DMS79 (cell line): ENCODE measurements at places on chromosomes 1 and 21.

- DNase-seq, result no peak
Measured at GRCh38 chr21:8989261-8989711, 1532.1 kb upstream of the TPTE start.

GRCh38 chr1:202860744-202861419, 28.1 kb downstream of the RABIF start:
- DNase-seq, result peak; percentile 83

DNA sequence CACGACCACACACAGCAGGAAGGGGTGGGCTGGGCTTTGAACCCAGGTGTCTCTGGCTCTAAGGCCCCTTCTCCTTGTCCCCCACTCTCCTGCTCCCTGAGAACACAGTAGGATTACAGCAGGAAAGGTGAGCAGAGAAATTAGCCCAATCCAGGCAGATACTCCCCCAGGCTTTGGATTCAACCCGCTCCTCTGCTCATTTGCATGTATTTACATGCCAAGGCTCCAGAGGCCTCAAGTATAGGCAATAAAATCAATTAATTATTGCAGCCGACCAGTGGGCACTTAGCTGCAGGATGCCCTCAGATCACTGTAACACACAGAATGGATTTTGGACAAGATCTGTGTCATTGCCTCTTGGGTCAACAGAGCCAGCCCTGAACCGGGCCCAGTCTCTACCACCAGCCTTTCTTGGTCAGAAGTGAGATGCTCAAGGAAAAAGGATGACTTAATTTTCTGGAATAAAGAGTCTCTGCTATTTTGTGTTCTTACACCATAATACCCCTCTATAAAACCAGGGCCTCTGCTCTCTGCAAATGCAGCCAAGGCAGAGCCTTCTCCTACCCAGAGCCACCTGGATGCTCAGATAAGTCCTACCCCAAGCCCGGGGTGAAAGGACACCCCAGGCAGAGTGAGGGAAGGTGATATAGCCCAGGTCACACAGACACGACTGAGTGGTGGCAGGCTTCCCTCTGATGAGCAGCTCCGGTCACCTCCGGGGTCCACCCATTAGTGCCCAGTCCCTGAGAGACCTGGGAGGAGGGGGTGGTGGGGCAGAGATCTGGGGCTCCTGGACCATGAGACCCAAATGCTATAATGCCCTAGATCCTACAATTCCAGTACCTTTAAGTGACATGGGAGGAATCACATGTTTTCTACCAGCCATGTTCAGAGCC, 28.9 kb downstream of the MATN1 start:
- DNase-seq, result no peak

DNA sequence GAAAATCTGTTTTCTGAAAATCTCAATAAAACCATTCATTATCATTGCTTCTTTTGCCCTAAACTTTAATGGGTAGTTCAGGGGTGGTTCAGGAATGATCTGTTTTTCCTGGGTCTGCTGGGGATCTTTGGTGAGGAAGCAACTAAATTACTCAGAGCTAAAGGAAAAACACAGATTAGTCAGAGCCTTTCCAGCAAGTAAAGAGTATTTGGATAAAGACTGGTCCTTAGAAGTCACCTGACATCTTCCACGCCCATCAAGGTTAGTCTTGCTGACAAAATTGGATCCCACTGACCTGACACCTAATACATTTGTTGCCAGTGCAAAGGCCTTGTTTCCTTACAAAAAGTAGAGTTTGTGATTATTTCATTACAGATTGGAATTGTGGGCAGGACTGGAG, 24.2 kb downstream of the HSPA13 start:
- no peak for DNase-seq

GRCh38 chr1:150281758-150282557, at the start of gene CIART:
TSS of gene CIART (plus strand) at chr1:150282554. CDS start at chr1:150283268, 714 bp downstream.
- DNase-seq, result peak; percentile 99

GRCh38 chr1:184359909-184360308, 26.9 kb upstream of the C1orf21 start:
- no peak for DNase-seq

DNA sequence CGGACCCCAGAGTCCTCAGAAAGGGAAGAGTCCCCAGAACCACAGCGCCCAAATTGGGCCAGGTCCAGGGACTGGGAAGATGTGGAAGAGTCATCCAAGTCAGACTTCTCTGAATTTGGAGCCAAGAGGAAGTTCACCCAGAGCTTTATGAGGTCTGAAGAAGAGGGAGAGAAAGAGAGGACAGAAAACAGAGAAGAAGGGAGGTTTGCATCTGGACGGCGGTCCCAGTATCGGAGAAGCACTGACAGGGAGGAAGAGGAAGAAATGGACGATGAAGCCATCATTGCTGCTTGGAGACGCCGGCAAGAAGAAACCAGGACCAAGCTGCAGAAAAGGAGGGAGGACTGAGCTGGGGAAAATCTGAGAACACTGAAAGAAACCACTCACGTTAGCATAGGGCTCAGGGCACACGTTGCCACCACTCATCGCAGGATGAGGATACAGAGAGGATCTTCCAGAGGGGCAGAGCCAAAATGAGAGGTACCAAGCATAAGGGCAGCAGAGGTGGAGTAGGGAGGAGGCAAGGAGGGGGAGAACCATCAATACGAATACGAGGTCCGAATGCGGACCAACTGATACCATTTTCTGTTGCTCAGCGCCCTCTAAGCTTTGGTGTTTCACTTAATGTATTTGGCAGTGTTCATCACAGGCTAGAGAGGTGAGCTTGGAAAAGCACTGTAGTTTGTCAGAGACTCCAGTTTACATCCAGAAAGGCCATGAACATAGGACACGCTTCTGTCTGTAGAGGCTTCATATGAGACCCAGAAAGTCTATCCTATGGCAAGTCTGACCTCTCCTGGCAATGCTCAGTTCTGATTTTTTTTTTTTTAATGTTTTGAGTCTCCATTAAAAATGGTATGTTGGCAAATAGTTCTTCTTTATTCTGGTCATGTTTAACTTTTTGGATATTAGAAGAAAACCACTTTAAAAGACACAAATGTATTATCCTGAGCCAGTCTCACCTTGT, 34.7 kb downstream of the STYXL2 start:
- DNase-seq, result no peak

GRCh38 chr1:39452540-39452939, 38.9 kb upstream of the BMP8A start:
- no peak for DNase-seq

DNA sequence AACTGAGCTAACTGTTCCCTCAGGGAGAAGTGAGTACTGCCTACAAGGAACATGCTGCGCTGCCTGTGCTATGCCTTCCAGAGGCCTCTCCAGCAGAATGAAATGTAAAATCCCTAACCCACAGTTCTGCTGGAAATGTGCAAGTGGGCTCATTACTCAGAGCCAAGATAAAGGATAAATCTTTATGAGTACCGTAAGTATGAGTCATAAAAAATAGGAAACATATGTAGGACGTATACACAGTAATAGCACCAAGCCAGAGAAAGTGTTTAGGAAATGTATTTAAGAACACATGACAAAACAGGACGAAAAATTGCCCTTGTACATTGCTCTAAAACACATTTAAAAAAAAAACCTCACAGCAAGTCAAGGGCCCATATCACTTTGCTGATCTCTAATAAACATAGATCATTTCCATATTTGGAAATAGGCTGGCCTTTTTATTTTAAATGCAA, 104.6 kb downstream of the TGFBR3 start:
- no peak for DNase-seq

DNA sequence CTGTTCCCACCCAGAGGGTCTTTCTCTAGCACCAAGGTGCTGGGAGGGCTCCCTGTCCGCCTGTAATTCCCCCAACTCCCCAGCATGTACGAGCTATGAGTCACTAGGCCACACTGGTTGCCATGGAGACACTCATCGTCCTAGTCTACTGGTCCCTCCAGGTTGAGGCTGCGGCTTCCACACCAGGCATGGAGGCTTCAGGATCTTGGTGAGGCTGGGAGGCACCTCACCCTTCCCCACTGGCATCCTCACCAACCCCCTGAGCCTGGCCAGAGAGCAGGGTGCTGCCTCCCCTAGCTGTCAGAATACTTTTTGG, 75.6 kb upstream of the KAZN start:
- DNase-seq, result no peak

- no peak for DNase-seq
Measured at GRCh38 chr1:208090388-208091301, 153.5 kb downstream of the PLXNA2 start.
